ENCODE measurements at places on chromosomes 3 and 15.

- peak; percentile 17 for DNase-seq
Measured at GRCh38 chr15:64985366-64986033, 4.2 kb downstream of the SPG21 start.

GRCh38 chr15:100001405-100001804 is 268.2 kb upstream of the LYSMD4 start:
- DNase-seq: no peak

DNA sequence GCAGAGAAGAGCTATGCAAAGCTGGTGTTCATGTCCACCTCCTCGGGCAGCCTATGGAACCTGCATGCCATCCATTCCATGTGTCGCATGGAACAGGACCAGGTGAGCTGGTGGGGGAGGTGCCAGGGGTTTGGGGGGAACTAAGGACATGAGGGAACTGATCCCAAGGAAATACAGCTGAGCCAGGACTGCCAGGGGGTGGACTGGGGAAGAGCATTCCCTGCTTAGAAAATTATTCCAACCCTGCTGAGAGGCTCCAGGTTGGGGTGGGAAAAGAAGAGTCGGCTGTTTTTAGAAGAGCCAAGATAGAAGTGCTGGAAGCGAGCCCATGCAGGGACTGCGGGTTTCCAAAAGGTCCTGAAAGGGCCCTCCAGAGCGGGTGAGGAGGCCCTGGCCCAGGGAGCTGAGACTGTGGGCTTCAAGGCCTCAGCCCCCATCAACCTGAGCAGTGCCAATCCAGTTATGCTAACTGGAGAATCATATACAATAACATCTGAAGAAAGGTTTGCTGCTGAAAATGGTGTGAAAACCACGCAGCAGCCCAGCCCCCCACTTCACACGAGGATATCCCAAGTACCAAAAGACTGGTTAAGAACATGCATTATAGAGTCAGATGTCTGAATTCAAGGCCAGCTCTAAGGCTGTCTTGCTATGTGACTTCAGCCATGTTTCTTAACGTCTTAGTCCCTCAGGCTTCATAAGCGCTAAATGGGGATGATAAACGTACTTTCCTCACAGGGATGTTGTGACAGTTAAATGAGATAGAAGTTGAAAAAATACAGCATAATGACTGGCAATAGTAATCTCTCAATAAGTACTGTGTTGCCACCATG is 7.8 kb downstream of the DISP2 start:
- no peak for DNase-seq

DNA sequence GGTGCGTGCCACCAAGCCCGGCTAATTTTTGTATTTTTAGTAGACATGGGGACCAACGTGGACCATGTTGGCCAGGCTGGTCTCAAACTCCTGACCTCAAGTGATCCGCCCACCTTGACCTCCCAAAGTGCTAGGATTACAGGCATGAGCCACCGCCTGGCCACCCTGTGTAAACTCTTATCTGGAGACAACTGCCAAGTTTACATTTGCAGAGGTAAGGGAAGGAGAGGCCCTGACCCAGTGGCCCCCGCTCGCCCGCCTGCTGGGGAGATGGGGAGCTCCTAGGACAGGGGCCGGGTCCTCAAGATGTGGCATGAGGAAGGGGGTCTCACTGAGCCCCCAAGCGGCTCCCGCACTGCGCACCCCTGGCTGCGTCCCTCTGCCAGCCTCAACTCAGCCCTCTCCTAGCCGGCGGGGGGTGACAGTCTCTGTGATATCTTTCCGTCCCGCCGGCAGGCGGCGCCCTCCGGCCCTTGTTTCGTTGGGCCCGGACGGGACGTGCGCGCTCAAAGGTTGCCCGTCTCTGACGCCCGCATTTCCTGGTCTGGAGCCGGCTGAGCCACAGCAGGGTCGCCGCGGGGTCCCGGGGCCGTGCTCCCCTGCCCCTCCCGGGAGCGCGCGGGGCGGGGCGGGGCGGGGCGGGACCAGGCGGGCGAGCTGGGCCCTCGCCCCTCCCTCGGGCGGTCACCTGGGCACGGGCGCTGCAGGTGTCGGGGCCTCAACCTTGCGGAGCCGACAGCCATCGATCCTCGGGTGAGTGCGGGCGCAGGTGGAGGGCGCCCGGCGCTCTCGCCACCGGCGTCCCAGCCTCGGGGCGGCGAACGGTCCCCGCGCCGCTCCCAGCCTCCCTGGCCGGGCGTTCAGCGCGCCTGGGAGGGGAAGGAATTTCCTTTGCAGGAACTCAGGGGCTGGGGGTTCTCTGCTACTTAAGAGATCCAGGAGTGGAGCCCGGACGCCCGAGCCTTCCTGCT is at the start of gene GPR160:
TSS of gene GPR160 (plus strand) at position 533 of the 971 bp plus-strand sequence. CDS start 45,978 bp downstream, outside the sequence.
- DNase-seq: peak; percentile 15

- no peak for DNase-seq
Measured at GRCh38 chr3:171346019-171346418, 114.2 kb downstream of the TNIK start.

DNA sequence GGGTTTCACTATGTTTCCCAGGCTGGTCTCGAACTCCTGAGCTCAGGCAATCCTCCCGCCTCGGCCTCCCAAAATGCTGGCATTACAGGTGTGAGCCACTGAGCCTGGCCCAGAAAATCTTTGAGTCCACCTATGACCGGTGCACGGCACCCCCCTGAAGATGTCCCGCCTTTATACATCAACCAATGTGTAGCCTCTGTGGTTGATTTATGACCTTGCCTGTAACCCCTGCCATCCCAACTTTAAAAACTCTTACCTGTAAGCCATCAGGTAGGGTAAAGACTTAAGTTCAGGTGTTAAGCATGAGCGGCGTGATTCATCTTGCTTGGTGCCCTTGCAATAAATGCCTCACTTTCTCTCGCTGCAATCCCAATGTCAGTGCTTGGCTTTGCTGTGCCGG is 14.5 kb upstream of the CTSH start:
- DNase-seq: no peak

DNA sequence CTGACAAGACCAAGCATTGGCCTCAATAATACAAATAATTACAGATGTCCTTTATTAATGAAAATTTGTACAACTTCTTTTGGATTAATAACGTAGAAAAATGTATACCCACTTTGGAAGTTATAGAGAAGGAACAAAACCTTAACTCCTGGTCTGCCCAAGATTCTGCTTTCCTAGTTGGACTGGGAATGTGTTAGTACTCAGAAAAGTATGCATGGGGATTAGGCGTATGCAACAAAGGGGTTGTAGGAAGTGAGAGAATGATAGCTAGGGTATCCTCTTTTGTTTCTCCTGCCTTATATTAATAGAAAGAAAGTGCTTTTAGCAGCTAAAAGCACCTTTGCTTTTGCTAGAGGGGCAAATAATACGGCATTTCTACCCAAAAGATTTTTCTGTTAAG is 116.2 kb upstream of the LRRFIP2 start:
- peak; percentile 75 for DNase-seq

GRCh38 chr3:172518929-172519640 is 4.1 kb downstream of the TNFSF10 start:
- peak; percentile 62 for DNase-seq

DNA sequence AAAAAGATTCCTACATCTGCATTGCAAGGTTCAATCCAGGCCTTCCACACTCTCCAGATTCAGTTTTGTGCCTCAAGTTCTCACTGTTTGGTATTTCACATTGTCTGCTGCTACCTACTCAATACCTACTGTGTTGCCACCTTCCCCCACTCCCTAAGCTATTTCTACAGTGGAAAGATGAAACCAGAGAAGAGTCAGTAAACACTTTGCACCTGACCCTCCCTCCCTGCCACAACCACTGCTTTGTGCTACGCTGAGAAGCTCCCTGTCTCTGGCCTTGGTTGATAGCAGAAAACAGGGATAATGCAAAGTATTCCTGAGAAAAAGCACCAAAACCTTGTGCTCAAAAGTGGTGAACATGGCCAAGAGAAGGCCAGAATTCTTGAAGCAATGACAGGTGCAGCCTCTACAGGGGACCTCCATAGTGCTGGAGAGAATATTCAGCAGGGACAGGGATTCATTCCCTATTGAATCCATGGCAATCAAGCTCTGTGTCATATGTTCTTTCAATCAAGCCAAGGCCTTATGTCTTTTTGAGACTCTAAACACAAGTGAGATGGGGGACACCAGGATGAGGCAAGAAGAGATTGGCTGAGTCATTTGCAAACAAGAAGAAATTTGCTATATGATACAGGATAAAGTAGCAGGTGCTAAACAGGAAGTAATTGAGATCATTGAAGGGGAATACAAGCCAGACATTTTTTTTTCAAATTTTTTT is 83.5 kb upstream of the LIPC start:
- DNase-seq: no peak

DNA sequence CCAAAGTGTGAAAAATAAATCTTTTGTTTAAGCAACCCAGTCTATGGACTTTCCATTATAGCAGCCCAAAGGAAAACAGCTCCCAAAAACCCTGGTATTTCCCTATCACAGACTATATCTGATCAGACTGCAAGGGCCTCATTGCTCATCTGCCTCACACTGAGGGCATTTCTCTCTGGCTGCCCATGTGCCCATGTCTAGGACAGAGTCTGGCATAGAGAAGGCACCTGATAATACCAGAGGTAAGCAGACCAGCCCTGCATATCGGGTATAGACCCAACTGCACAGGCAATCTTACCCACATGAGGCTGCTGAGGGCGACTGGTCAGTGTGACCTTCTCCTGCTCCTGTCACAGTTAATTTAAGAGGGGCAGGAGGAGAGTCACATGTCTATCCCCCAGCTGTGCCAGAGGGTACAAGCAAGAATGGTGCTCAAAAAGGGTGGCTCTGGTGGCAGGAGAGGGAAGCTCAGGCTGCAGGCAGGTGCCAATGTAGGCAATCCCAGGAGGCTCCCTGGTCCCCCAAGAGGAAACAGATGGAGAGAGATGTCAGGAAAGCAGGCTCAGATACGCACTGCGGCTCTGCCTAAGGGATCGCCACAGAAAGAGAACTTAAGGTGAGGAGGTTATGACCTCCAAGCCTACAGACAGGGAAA is 3.1 kb downstream of the CSRNP1 start:
- no peak for DNase-seq

- no peak for DNase-seq
Measured at GRCh38 chr15:69916169-69916785, 181.4 kb downstream of the TLE3 start.

DNA sequence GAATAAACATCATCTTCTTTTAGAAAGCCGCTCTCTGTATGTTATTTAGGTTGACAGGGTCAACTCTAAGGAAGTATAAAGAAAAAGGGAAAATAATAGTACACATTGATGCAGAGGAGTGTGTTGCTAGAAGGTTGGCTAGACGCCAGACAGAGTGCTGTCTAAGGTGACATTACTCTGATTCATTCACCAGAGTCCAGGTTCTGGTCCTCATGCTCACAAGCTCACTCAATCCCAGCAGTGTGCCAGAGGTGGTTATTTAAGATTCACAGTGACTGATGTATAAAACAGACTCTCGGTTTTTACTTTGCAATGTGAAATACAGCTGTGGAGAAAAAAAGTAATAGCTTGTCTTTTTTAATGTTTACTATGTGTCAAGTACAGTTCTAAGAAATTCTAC is 1.7 kb downstream of the CFAP44 start:
- DNase-seq: peak; percentile 5

- DNase-seq: no peak
Measured at GRCh38 chr3:140386357-140387100, 291.3 kb upstream of the TRIM42 start.

- DNase-seq: no peak
Measured at GRCh38 chr3:30289324-30289723, 317.1 kb upstream of the TGFBR2 start.
